ENCODE measurements at places on chromosomes 7 and 10.

DNA sequence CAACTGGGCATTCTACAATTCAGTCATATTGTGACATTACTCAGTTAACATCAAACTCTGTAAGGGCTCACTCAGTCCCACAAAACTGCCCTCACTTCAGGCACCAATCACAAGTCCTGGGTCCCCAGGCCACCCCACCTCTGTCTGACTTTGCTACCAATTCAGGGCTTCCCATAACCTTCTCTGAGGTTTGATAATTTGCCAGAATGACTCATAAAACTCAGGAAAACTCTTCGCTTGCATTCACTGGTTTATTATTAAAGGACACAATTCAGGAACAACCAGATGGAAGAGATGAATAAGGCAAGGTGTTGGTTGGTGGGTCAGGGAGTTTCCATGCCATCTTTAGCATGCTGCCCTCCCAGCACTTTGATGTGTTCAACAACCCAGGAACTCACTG, 41.3 kb downstream of the AVL9 start:
- no peak for DNase-seq

DNA sequence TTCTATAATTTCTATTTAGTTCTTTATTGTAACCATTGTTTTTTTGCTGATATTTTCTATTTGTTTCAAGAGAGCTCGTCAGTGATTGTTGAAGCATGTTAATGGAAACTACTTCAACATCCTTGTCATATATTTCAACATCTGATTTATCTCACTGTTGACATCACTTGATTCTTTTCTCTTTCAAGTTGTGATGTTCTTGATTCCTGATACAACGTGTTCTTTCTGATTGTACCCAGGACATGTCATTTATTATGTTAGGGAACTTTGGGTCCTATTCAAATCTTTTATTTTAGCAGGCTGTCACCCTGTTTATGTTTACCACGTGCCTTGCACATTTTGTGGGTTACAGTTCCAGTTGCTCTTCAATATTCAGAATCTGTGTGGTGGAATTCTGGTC, 79.8 kb upstream of the RSU1 start:
- no peak for DNase-seq

GRCh38 chr10:113283189-113283588, 269.7 kb upstream of the HABP2 start:
- no peak for DNase-seq

- no peak for DNase-seq
These were observed 15.3 kb upstream of the LIPA start for GRCh38 chr10:89266721-89267453.

GRCh38 chr10:3095373-3096139, 28.2 kb downstream of the PFKP start:
- peak; percentile 62 for DNase-seq

DNA sequence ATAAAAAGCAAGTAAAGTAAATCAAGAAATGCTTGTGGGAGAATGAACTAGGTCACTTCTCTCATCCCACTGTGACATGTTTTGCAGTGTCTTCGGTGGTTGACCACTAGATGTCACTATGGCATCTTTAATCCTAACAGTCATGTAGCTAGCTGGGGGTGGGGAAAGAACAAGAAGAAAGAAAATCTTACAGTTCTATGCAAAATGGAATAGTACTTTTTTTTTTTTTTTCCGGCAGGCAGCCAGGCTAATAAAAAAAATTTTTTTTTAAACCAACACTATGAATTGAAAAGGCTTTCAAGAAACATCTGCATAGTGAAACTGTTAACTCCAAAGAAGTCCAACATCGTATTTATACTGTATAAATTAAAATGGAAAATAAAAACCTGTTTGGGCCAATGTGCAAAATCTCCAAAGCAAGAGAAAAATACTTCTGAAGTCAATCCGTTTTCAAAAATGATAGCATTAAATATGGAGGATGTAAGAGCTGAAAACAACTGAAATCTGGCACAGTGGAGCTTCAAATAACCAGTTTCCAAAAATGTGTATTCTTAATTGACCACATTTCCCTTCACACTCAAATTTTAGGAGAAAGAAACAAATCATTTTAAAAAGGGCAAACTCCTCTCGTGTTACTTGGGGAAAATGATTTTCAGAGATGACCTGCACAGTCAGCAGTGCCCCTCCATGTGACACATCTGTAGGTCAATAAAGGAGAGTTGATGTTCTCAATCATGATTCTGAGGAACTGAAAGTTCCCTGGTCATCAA, 38.5 kb downstream of the CDK1 start:
- DNase-seq: no peak

GRCh38 chr10:8312781-8313180, 258.3 kb downstream of the GATA3 start:
- no peak for DNase-seq

DNA sequence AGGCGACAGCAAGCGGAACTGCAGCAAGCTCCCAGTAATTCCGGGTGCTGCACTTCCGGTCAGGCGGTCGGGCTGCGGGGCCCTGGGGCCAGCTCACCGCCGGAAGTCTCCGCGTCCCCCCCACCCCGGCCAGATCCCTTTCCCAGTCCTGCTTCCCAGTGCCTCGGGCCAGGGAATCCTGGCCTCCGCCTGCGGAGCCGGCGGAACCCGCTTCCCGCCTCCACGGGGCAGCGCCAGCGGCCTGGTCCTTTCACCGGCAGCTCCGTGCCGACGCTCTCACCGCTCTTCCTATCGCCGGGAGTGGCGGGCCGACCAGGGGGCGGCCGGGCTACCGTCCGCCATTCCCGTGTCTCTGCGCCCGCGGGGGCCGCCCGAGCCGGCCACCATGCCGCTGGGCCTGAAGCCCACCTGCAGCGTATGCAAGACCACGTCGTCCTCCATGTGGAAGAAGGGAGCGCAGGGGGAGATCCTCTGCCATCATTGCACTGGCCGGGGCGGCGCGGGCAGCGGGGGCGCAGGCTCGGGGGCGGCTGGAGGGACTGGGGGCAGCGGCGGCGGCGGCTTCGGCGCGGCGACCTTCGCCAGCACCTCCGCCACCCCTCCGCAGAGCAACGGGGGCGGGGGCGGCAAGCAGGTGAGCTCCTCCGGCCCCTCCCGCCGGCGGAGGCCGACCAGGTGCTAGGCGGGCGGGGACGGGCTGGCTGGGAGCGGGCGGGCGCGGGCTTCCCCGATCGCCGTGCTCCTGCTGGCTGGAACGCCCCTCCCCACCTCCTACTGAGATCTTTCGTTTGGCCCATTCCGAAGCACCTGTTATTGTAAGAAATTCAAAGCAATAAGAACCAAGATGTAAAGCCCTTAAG, at the start of gene GATAD1:
TSS of gene GATAD1 (plus strand) at position 138 of the 860 bp plus-strand sequence. CDS start at position 386, 248 bp downstream.
- DNase-seq: peak; percentile 78

- DNase-seq: no peak
These were observed 609.6 kb downstream of the KCNMA1 start for GRCh38 chr10:77028042-77028441.

Data from activated T-cell treated with anti-CD3 and anti-CD28 coated beads for 24 hours (primary cell).